AG20443 (cell line): ENCODE measurements at places on chromosomes 11 and 22.

DNA sequence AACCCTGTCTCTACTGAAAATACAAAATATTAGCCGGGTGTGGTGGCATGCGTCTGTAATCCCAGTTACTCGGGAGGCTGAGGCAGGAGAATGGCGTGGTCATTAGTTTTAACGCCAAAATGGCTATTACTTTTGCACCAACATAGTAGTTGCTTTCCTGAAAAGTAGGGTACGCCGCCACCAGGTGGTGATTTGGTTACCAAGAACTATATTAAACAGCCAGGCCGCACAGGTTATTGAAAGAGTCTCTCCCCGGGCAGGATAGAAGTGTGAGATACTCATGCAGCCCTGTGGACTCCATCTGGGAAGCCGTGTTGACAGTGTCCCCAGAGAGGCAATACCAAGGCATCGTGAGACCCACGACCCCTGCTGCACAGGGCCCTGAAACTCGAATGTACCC, 24.6 kb upstream of the LRRC32 start:
- no peak for DNase-seq

DNA sequence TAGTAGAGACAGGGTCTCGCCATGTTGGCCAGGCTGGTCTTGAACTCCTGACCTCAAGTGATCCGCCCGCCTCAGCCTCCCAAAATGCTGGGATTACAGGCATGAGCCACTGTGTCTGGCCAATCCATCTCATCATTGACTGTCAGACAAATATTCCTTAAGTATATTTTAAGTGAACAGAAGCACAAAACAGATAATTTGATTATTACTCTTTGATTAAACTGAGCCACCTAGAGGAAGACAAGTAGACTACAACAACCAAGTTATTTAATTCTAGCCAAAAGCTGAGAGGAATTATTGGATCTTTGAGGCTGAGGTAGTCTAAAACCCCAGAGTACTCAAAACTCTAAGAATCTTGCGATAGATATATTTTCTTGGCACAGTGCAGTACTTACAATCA, 1.2 kb downstream of the ACRV1 start:
- no peak for DNase-seq

DNA sequence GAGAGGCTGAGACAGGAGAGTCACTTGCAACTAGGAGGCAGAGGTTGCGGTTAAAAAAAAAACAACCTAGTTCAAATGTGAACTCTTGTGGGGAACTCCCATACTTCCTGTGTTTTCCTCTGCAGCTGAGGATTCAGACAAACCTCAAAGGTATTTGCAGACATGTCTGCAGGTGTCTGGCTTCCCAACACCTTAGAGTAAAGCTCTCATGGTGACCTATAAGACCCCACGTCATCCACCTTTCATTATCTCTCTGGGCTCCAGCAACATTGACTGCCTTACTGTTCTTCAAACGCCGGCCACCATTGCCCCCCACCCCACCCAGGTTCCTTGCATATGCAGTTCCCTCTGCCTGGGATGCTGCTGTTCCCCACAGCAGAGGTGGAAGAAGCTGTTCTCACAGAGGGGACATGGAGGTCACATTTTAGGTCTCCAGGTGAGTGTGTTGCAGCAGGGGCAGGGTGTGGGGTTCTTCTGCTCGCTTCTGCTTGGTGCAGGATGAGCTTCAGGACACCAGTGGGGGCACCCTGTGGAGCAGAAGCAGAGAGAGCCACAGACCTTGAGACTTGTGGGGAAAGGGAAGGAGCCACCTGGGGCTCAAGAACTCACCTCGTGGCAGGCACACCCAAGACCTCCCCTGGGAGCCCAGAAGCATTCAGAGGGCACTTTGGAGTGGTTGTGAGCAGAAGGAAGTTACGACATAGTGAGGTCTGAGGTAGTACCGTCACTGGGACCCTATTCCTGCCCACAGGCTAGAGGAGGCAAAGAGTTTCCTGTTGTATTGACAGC, 203.2 kb downstream of the CSNK2A3 start:
- DNase-seq, result no peak

GRCh38 chr11:73196576-73196975, 21.5 kb upstream of the P2RY2 start:
- no peak for DNase-seq

GRCh38 chr11:60018058-60018457, 1.1 kb downstream of the OOSP4B start:
- no peak for DNase-seq

DNA sequence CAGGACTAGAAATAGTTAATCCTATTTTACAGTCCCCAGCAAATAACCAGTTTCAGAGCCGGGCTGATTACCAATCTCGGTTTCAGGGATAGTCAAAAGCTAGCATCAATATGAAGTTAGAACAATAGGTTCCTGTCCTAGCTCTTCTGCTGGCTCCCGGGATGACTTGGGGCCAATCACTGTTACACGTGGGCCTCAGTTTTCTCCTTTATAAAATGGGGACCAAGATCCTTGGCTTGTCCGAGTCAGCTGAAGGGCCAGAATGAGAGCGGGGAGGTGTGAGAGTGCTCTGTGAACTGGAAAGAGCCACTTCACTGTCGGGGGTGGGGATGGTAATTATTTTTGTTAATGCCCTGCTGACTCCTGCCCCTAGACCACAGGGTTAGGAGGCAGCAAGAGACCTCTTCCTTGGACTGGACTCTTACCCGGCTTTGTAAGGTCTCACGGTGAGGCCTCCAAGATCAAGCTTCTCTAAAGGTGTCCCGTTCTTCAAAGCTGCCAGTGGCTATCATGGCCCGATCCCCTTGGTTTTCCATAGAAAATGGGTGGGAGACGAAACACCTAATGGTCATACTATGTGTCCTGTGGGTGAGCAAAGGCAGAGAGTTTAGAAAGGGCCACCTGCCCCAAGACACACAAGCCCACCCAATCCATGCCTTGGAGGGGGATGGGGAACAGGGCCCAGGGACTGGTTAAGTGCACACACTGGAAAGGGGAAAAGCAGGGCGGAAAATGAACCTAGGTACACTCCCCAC, 1.4 kb downstream of the UCP2 start:
- DNase-seq, result no peak

GRCh38 chr11:121626507-121626875, 173.7 kb upstream of the SORL1-AS1 start:
- no peak for DNase-seq
